NCI-H69 (cell line): ENCODE measurements at places on chromosomes 1 and 21.
A peak's percentile ranks its signal among the peaks of the same experiment; 100 is the strongest.

GRCh38 chr1:38508232-38508631 lies 351.3 kb downstream of the RRAGC start:
- no peak for DNase-seq

- DNase-seq = peak; percentile 57
These were observed 300 bp downstream of the USP24 start for GRCh38 chr1:55214934-55215193.

DNA sequence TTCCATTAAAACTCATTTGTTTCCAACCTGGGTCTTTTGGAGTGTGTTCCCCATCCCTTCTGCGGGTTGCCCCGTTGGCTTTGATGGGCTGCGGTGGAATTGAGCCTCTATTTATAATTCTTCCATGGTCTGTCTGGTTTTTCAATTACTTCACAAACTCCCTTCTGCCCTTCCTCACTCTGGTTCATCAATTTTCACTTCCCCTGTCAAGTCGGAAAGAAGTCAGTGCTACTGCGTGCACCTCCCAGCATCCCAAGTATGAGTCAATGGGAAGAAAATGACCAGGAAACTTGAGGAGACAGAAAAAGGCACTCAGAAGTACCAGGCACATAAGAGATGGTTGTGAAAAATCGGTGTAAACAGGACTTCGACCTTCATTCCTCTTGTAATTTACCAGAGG lies 126.2 kb downstream of the KAZN start:
- DNase-seq = no peak

GRCh38 chr1:97816927-97817326 lies 103.9 kb downstream of the DPYD start:
- DNase-seq = peak; percentile 73

DNA sequence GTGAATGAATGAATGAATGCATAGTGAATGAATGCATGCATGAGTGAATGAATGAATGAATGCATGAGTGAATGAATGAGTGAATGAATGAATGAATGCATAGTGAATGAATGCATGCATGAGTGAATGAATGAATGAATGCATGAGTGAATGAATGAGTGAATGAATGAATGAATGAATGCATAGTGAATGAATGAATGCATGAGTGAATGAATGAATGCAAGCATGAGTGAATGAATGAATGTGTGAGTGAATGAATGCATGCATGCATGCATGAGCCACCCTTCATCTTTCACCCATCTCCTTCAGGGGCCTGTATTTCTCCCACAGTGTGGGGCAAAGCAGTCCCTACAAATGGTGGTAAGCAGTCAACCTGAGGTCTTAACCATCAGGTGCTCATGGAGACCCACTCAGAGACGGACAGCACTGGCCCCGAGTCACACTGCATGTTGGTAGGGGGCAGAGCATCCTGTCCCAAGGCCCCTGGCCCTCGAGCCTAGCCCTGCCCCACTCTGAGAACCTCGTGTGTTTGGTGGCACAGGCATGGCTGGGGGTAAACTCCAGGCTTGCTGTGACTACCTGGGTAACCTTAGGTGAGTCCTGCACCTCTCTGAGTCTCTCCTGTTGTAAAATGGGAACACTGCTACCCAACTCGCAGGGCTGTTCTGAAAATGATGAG lies 28.0 kb upstream of the PAX7 start:
- DNase-seq = no peak

GRCh38 chr1:200337410-200337809 lies 72.4 kb downstream of the ZNF281 start:
- no peak for DNase-seq
